GM13976 (cell line): ENCODE measurements at places on chromosomes 12 and 14.
A peak's percentile ranks its signal among the peaks of the same experiment; 100 is the strongest.

DNA sequence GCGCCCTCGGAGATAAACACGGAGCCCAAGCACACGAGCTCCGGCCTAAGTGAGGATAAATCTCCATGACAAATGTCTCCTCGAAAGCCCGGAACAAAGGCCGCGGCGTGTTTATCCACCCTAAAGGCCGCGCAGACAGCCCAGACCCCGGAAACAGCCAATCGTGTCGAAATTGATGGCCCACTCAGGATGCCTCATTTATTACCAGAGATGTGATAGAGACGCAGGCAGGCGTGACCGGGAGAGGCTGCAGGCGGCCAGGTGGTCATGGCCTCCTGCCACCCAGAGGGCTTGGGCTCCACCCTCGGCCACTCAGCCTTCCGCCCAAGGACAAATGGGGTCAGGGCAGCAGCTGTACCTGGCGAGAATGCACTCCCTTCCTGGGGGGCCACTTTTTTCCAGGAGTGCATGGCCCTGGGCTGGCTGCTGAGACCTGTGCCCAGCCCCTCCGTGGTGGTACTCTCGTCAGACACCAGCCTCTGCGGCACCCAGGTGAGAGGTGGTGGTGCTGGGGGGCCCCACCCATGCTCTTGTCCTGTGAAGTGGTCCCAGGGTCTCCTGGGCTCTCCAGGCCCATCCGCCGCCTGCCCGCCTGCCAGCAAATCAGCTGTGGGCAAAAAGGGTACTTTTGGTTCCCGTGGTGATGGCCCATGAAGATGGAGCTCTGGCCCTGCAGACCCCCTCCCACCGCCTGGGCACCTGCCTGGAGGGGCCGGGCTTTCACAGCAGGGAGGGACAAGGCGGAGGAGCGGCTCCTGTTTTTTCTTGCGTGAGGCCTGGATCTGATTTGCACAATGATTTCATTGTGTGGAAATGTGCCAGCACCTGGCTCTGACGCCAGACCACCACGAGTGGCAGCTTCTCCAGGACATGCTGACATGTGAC lies 211.5 kb upstream of the C14orf180 start:
- DNase-seq: no peak

DNA sequence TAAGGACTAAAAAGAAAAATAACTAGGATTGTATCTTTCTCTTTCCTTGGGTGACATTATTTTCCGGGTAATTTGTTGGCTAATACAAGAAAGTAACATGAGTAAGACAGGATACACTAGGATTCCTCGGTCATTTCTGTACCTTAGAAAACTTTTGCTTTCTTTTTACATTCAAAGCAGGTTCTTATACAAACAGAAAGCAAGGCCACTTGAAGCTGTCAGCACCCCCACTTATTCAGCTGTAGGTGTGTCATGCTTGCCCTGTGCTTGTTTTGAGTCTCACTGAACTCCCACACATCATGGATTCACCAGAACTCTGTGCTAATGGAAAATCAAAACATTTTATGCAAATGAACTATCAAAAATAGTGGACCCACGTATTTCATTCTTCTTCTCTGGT lies 266.8 kb upstream of the CLEC14A start:
- no peak for DNase-seq

DNA sequence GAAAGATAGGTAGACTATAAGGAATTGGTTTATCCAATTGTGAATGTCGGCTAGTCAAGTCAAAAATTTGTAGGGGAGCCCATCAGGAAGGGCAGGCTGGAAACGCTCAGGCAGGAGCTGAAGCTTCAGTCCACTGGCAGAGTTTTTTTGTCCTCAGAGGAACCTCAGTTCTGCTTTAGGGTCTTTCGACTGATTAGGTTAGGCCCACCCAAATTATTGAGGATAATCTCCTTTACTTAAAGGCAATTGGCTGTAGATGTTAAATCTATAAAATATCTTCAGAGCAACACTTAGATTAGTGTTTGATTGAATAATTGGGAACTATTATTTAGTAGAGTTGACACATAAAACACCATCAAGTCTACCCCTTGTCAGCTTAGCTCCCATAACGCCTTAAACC lies 105.5 kb upstream of the ARHGAP5 start:
- no peak for DNase-seq

DNA sequence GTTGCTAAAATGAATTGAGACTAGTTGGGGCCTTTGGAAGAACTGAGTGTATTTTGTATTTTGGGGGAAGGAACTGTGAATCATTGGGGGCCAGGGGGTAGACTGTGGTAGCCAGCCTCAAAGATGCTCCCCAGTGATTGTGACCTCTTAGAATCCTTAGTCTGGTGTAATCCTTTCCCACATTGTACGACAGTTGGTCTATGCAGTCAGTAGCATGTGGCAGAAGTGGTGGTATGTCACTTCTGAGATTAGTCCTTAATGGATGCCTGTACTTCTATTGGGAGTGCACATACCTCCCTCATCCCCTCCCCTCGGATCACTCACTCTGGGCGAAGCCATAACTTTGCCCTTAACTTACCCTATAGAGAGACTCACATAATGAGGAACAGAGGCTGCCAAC lies 48.0 kb downstream of the USP15 start:
- no peak for DNase-seq

- DNase-seq: no peak
Measured at GRCh38 chr12:87155621-87156020, 873.6 kb downstream of the C12orf50 start.

DNA sequence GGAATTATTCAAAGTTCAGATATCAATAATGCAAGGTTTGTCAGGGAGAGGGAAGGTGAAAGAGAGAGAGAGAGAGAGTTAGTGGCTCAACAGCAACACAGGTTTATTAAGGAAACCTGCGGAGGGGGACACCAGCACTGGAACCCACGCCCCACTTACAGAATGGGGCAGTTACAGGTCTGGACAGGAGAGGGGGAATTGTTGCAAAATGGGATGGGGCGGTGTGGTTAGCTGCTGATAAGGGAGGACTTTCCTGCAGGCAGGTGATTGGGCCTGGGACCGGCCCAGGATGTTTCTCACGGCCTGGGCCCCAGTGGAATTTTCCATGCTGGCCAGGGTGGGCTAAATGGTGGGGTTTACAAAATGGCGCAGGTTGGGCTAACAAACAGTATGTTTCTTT lies 278.2 kb upstream of the SLC16A7 start:
- no peak for DNase-seq

GRCh38 chr14:96176811-96177211 lies 27.8 kb upstream of the BDKRB2 start:
- no peak for DNase-seq

DNA sequence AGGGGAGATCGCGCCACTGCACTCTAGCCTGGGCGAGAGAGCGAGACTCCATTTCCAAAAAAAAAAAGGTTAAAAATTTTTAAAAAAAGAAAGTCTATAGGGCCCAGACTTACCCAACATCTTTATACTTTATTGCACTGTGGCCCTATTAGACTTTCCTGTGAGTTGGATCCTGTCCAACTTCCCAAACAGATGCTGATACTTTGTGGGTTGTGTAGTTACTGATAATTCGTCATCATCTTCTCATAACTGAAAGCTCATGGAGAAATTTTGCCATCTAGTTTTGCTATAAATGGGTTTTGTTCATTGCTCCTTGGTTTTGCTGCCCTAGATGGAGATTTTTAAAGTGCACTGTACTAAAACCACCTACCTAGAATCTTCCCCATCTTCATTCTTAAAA lies 31.1 kb downstream of the APOBEC1 start:
- no peak for DNase-seq

GRCh38 chr12:1117970-1118563 lies 127.0 kb downstream of the ERC1 start:
- peak; percentile 38 for DNase-seq

- peak; percentile 43 for DNase-seq
Measured at GRCh38 chr12:56775638-56776037, 12.5 kb downstream of the HSD17B6 start.

- no peak for DNase-seq
Measured at GRCh38 chr12:29510591-29511185, 13.2 kb upstream of the OVCH1 start.

DNA sequence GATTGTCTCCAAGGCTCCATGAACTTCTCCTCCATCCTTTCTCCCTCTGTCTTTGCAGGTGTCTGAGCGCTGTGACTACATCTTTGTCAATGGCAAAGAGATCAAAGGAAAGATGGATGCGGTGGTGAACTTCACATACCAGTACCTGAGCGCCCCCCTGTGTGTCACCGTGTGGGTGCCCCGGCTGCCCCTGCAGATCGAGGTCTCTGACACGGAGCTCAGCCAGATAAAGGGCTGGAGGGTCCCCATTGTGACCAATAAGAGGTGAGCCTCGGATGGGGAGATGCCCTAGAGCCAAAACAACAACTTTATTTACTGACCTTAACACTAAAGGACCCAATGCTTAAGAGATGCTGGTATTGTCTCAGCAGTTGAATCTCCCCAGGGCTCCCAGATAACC lies 130.0 kb downstream of the SLC15A4 start:
- no peak for DNase-seq

DNA sequence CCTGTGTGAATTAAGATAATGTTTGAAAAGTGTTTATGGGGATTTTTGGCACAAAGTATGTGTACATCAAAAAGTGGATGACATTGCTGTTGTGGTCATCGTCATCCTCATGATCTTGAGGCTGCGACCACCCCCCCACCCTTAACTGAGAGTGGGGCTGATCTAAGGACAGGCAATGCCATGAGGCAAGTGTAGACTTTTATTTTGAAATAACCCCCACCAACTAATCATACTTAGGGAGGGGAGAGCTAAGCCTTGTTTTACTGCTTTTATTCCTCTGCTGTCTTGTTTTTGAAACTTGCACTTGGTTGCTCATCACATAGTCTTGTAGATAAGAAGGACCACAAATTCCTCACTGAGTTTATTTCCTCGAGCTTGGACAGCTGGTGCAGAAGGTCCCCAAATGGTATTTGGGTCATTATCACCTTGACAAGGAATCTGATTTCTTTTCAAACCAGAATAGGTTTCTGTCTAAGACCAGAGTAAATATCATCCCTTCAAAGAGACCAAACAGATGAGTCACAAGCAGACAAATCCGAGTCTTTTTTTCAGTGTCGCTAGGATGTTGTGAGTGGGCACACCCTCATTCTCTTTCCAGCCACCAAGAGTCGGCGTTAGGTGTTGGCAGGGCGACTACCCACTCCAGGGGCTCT lies 23.9 kb upstream of the SMOC1 start:
- no peak for DNase-seq

GRCh38 chr12:32860192-32860591 lies 36.4 kb downstream of the PKP2 start:
- DNase-seq: no peak

- no peak for DNase-seq
Measured at GRCh38 chr14:67541448-67542387, 8.6 kb downstream of the PLEKHH1 start.

- DNase-seq: peak; percentile 53
Measured at GRCh38 chr12:3882896-3883564, 9.8 kb upstream of the PARP11 start.

GRCh38 chr14:89906000-89906399 lies 48.5 kb downstream of the EFCAB11 start:
- no peak for DNase-seq

GRCh38 chr12:47223031-47223847 lies 143.5 kb upstream of the AMIGO2 start:
- no peak for DNase-seq

DNA sequence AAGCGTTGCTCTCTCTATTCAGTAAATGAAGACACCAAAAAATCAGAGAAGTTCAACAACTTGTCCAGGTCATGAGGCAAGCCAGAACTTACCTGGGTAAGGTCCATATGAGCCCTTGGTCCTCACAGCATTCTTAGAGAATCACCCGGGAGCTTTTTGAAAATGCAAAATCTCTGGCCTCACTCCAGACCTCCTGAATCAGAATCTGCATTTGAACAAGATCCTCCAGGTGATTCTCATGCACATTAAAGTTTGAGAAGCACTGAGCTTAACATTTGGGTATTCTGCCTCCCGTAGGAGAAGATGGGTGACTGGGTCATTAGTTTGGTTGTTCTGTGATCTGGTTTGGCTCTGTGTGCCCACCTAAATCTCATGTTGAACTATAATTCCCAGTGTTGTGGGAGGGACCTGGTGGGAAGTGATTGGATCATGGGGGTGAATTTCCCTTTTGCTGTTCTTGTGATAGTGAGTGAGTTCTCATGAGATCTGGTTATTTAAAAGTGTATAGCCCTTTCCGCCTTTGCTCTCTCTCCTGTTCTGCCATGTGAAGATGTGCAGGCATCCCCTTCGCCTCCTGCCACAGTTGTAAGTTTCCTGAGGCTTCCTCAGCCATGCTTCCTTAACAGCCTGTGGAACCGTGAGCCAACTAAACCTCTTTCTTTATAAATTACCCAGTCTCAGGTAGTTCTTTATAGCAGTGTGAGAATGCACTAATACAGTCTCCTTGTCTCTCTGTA lies 221.2 kb downstream of the RAD51B start:
- DNase-seq: no peak

DNA sequence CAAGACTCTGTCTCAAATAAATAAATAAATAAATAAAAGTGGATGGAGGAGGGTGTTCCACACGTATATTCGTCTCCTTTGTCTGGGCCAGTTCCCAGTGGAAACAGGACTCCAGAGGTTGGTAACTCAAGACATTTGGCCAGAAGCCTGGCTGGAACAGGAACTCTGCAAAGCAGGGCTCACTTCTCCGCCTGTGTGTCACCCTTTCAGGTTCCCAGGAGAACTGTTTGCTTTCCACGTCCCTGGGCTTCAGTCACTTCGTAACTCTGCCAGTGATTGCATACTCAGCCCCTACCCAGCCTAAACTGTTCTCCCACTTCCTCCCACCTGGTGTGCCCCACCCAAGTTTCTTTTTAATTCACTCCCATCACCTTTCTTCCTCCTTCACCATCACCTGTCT lies 7.0 kb upstream of the UBE2N start:
- no peak for DNase-seq

DNA sequence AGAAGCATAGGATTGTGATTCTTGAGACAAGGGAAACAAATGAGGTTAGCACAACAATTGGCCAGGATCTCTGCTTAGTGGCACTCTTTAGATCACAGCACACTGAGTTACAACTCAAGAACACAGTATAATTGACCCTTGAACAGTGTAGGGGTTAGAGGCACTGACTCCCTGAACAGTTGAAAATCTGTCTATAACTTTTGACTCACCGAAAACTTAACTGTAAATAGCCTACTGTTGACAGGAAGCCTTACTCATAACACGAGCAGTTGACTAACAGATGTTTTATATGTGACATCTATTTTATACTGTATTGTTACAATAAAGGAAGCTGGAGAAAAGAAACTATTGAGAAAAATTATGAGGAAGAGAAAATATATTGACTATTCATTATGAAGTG lies 296.1 kb downstream of the RERGL start:
- DNase-seq: no peak

DNA sequence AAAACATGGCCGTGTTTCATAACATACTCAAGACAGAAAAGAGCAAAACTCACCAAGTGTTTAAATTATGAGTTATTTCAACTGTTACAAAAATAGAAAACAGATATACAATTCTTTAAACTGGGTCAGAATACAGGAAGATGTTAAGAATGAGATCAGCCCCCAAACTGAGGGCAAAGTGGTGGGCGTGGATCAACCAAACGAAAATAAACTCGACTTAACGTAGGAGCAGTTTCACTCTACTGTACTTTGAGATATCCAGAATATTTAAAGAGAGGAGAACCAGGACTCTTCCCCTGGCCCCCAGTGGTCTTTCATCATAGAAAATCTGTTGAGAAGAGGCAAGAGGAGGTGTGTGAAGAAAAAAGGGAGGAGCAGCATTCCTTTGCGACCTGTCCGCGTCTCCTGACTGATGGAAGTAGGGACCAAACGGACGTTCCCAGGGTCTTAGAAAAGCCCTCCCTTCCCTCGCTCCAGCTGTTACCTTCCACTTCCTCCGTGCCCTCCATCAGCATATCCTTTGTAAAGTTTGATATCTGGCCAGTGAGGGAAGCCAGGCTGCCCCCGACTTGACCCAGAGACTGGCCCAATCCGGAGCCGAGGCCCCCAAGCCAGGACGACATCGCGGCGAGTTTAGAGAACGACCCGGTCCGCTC lies 668 bp downstream of the TRIP11 start:
- peak; percentile 52 for DNase-seq
